ENCODE measurements at places on chromosomes 5 and 9. TPM values are rescaled to one million over a fixed set of nuclear protein-coding genes. Genes with fewer than 3 reads are reported as not detected.

DNA sequence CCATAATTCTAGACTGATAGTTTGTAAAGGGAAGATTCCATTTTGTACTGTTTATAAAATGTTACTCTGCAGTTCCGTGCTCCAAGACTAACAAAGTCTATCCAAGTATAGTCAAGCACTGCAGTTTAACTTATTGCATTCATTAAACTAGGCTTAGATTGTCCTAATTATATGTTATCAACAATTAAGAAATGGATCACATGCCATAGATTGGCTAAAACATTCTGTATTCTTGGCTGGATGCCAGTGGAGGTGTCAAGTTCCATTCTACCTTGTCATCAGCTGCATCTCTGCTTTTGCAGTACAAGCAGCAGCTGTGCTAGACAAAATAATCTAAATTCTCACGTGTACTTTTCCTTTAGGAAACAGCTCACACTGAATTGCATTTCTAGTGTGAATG, 69.4 kb upstream of the MEF2C start:
- DNase-seq: no peak

- no peak for DNase-seq
Observed at GRCh38 chr5:154590093-154590724, 112.2 kb upstream of the HAND1 start.

GRCh38 chr9:35813434-35814105, 1.3 kb downstream of the HINT2 start:
- no peak for DNase-seq

DNA sequence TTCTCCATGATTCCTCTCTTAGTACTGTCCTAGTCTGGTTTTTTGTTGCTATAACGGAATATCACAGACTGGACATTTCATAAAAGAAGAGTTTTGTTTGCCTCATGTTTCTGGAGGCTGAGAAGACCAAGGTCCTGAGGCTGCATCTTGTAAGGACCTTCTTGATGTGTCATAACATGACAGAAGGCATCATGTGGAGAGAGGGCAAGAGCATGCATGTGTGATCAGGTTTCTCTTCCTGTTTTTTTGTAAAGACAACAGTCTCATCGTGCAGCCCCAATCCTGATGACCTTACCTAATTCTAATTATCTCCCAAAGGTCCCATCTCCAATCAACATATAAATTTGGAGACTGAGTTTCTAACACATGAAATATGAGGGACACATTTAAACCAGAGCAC, 108.4 kb downstream of the MSX2 start:
- no peak for DNase-seq

DNA sequence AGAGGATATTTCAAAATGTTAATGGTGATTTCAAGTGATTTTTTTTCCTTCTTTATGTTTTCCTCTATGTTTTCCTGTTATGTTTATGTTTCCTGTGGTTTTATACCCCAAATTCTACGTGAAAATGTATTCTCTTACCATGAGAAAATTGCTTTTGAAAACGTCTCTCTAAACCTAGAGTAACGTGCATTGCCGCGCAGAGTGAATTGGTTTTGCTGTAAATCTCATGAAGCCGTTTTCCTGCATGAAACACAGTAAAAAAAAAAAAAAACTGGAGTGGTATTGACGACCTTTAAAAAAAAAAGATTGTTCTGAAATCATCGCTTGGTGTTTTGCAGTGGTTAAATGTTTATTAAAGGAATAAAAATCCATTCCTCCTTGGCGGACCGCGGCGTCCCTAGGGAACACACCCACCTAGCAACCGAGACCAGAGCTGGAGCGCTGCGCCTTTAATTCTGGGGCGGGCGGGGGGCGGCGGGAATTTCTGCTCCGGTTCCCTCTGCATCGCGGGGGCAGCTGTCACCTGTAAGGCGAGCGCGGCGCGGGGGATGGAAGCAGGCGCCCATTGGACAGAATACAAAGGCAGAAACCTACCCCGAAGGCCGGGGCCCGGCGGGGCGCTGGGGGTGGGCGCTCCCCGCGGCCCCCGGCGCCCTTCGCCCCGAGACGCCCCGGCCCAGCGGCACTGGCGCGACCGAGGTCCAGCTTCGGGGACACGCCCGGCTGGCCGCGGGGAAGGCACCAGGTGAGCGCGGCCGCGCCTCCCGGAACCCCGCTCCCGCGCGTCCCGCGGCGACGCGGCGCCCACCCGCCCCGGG, at the start of gene SOWAHA:
SOWAHA (plus strand) TSS at position 522 of the 818 bp plus-strand sequence. CDS start 320 bp downstream, outside the sequence.
- DNase-seq: no peak

- DNase-seq: no peak
Observed at GRCh38 chr5:146111409-146111808, 6.0 kb upstream of the PLAC8L1 start.

- peak; percentile 30 for DNase-seq
Observed at GRCh38 chr9:37436540-37436939, 14.0 kb downstream of the GRHPR start.

DNA sequence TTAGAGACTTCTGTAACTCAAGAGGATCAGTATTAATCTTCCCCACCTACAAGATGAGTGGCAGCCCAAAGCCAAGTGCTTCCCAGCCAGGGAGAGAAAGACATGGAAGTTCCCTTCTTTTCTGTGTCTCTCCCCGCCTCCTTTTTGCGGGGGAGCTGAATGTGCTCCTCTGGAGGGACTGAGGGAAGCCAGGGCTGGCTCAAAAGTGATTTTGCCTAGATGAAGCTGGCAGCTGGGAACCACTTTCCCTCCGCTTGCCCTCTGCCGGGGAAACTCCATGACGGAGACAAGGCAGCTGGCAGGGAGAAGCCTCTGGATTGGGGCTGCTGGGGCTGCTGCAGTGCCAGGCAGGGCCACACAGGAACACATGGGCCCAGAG, 24.4 kb downstream of the EGR1 start:
- peak; percentile 24 for DNase-seq

DNA sequence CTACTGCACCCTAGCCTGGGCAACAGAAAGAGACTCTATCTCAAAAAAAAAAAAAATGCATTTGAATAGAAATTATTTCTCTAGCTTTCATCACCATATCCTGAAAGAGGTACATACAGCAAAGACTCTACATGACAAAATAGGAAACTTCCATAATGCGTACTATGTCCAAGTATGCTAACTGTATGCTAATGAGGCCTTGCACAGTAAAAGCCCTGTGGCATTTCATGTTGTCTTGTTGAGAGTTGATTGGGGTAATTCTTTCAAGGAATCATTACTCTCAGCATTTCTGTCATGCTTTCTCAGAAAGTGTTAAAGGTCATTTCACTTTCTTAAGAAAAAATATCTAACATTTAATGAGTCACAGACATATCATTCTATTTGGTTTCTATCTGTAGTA, 393.4 kb downstream of the CTNND2 start:
- DNase-seq: no peak

Gene ANKDD1B
- 0.10 TPM for total RNA-seq

Gene LAMC3
- total RNA-seq: 0.11 TPM

Gene WASHC1
- total RNA-seq: 6.0 TPM

Gene BARHL1
- not detected for total RNA-seq

Gene FRMD3
- 92.4 TPM for total RNA-seq

Gene TAF11L5
- total RNA-seq: not detected

Gene PCDHA8
- total RNA-seq: not detected

Data from heart right ventricle (tissue), 16 donors.